ENCODE measurements at places on chromosomes 3 and 15. TPM values are rescaled to one million over a fixed set of nuclear protein-coding genes. Genes with fewer than 3 reads are reported as not detected.

- DNase-seq: no peak
These were observed 26.5 kb downstream of the LYSMD4 start for GRCh38 chr15:99706557-99707303.

DNA sequence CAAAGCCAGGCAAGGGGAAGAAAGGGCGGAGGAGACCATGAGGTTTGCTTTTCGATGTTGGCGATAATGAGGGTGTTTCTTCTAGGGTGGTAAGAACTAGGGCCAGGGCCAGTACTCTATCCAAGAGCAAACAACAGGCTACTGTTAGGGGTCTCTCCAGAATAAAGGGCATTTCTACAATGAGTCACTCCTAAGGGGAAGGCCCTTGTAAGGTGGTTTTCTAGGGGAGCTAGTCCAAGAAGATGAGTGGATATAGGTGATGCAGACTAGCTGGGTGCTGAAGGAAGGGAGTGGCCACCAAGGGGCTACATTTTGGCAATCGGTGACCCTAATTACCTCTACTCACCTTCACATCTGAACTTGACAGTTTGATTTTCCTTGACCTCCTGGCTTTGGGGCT lies 148.5 kb upstream of the HACD2 start:
- DNase-seq: no peak

- DNase-seq: peak; percentile 49
These were observed at the start of gene STT3B for GRCh38 chr3:31532587-31533168. TSS of gene STT3B (plus strand) at chr3:31532925. CDS start at chr3:31532999, 74 bp downstream.

DNA sequence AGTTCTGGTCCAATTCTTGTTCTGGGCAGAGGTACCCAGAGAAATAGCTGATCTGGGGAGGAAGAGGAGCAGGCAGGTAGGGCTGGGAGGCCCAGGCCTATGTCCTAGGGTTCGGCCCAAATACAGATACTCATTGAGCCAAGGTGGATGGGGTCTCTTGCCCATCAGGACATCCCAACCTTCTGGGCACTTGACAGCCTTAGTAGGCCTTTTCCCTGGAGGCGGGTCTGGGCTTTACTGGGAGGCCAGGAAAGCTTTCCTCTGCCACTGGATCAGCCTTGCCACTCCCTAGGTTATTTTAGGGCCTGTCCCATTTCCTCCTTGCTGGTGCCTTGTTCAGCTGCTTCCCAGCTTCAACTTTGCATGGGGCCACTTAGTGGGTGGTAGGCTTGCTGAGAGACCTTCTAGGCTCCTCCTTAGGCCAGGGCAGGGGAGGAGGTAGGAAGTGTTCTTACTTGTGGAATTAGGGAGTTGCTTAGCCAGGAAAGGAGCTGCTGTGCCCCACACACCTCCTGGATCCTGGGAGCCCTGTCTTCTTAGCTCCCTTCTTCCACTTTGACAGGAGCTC lies 9.7 kb downstream of the TEX264 start:
- no peak for DNase-seq

DNA sequence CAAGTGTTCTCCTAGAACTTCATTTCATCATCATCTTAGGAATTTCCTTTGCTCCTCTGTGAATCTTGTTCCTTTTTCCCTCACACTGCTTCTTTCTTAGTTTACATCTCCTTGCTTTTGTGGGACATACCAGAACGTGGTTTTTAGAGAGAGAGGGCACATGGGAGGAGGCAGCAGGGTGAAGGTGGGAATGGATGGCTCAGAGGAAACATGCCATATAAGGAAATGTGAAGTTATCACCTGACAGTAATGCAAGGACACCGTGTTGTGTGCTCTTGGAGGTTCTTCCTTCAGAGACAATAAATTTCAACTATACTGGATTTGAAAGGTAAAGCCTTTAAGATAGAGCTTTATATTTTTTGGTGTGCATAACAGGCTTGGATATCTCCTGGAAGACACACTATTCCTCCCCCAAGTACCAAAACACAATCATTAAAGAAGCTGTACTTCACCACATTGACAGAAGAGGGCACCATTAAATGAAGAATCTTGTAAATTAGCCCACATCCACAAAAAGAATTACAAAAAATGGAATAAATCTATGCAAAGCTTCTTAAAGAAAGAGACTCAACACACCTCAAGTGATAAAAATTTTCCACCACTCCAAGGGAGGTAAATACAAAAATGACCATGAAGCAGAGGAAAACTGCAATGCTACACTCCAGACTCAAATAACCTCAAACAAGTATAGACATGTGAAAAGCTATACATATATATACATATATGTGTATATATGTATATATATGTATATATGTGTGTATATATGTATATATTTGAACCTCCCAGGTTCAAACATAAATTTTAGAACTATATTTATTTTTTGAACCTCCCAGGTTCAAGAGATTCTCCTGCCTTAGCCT lies 26.1 kb downstream of the RPL39L start:
- no peak for DNase-seq

DNA sequence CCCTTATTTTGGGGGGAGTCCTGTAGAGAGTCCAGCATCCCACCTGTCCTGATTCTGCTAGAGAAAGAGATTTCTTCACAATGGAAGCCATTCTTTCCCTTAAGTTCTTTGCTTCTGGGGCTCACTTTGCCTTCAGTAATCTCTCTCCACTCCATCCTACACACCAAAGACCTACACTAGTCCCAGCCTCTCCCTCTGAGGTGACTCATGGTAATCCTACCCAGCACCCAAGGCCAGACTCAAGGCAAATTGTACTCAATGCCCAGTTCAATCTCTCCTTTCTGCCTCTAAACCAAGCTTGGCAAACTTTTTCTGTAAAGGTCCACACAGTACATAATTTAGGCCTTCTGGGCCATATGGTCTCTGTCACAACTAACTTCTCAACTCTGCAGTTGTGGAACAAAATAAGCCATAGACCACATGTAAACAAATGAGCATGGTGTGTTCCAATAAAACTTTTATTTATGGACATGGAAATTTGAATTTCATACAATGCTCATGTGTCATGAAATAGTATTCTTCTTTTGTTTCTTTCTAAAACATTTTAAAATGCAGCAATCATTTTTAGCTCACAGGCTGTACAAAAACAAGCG lies 72.5 kb downstream of the MRPL46 start:
- no peak for DNase-seq

- DNase-seq: no peak
These were observed 2.0 kb upstream of the RPUSD2 start for GRCh38 chr15:40567111-40567510.

DNA sequence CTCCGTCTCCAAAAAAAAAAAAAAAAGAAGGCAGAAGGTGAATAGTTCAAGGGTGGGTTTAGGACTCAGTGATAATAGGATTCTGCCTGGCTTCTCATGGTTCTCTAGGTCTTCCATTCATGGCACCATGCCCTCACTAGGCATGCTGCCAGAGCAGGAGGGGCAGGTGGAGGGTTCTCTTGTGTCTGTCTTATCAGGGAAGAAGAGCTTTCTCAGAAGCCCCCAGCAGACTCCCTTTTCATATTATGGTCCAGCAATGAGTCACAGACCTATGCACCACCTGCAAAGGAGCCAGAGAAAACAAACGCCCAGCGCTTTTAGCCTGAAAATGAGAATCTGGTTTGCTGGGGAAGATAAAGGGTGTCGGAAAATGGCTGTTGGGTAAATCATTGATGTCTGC lies 3.0 kb downstream of the CCR2 start:
- no peak for DNase-seq

DNA sequence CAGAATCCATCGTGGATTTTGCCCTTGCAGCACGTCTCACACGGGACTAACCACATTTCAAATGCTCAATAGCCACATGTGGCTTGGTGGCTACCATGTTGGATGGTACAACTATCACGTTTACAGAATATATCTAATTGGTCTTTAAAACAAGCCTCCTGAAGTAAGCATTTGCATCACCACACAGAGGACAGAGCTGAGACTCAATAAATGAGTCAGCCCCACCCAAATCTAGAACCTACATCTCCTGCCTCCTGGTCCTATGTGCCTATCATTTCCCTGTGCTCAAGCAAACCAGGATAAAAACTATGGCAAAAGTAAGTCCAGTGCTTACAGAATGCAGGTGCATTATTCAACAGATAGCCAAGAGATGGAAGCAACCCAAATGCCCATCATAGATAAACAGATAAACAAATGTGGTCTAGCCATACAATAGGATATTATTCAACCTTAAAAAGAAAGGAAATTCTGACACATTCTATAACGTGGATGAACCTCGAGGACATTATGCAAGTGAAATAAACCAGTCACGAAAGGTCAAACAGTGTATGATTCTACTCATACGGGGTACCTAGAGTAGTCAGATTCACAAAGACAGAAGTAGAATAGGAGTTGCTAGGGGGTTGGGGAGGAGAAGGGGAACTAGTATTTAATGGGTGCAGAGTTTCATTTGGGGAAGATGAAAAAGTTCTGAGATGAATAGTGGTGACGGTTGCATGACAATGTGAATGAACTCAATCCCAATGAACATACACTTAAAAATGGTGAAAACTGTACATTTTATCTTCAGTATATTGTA lies 43.9 kb downstream of the SRGAP3 start:
- peak; percentile 4 for DNase-seq

- no peak for DNase-seq
These were observed 419.9 kb downstream of the NR2F2 start for GRCh38 chr15:96750361-96750760.

GRCh38 chr3:165805946-165806561 lies 31.2 kb downstream of the BCHE start:
- DNase-seq: no peak

DNA sequence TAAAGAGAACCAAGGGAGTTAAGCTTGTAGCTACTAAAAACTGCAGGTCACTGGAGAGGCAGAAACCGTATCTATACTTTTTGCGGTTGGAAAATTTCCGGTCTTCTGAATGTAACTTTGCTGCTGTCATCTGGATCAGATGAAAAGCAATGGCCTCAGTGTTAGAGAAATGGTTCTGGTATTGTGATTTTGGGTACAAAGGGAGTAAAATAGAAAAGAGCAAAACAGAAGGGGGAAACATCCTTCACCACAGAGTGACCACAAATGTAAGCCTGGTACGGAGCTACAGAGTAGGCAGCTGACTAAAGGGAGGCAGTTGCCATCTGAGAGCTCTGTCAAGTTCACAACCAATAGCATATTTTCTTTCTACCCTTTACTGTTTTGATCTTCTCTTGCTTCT lies 5.6 kb downstream of the CD96 start:
- DNase-seq: peak; percentile 70

DNA sequence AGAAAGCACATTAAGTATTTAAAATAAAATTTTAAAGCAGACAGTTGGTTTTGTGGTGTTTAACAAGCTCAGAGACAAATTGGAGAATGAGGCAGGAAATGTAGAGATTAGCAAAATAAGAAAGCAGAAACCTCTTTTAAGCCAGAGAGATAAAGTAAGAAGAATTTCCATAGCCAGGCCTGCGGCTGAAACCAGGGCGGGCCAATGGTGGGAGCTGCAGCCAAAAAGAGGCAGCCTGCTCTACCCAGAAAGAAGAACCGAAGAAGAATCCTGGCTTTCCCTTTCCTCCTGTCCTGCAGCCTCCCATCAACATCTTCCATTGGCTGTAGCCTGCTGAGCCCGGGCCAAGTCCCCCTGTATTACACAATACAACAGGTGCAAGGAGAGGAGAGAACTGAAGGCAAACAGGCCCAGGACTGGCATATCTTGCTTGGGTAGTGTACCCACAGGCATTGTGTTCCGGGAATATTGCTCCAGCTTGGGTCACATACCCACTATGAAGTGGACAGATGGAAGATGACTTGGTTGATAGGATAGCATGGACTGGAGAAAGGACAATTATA lies 11.5 kb upstream of the TFG start:
- DNase-seq: no peak

NANOGP8 gene
- polyA plus RNA-seq: not detected

C3orf33 gene
- 0.82 TPM for polyA plus RNA-seq

PCOLCE2 gene
- 0.40 TPM for polyA plus RNA-seq

NAA80 gene
- 7.6 TPM for polyA plus RNA-seq
